Activated B cell treated with CpG ODN at 0.5 μM for 24 hours (primary cell): ENCODE measurements at places on chromosomes 2 and 18. TPM values are rescaled to one million over a fixed set of nuclear protein-coding genes. Genes with fewer than 3 reads are reported as not detected.

DNA sequence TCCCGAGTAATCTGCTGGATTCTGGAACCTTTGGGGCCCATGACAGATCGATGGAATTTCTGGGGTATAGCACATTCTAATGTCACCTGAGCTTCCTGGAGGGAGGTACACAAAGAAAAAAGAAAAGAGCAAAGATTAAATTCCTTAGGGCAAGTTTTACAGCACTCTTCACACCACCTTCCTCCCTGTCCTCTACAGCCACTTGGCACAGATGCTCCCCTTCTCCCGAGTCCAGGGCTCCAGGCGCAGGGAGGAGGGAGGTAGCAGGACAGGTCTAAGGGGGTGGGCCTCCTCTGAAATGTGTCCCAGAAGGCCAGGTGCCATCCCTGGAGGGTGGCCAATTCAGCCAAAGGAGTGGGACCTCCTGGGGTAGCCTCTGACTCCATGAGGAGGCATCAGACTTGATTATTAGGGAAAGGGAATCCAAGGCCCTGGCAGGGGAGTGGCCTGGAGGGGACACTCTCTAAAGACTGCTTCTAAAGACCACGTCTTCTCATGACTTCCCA lies 50.3 kb downstream of the ANO7 start:
- H3K4me1 ChIP-seq = no peaks in the 10 kb centered on the region
- no peak for DNase-seq
- no peak overlapping the region for H3K4me3 ChIP-seq
- H3K27ac ChIP-seq = no peak overlapping the region

- DNase-seq = no peak
- no peaks in the 10 kb centered on the region for H3K27me3 ChIP-seq
- no peaks in the 10 kb centered on the region for H3K36me3 ChIP-seq
These were observed 856.8 kb upstream of the GCFC2 start for GRCh38 chr2:76567478-76567877.

DNA sequence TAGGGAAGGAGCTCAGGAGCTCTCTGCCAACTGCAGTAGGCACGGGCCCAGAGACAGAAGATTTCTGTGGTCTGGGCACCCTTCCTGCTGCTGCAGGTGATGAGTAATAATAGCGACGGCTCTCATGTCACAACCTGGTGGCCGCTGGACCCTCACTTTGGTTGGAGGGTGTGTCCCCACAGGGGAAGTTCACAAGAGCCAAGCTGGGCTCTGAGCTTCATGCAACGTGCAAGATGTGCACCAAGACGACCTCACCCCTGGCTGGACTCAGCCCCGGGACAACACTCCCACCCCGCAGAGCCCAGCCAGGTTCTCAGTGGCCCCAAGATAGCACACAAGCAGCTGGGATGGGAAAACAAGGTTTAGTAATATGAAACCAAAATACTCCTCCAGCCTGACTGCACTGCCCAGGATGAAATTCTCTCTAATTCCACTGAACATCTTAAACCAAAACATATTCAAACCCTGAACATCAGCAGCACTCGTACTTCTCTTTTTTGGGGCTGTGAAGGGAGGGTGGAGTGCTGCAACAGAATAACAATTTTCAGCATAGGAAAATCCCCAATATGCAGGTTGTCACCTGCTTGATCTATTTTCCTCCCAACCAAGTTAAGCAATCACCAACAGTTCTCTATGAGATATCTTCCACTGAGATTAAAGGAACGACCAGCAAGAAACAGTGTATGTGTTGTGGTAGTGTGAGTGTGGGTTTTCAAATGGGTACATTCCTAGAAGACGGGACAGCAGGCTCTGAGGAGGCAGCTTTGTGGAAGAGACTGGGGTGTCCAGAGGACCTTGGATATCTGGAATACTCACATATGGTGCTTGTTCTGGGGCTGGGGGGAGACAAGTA lies 26.5 kb downstream of the BCL2 start:
- peaks cover 49% of the 10 kb centered on the region for H3K36me3 ChIP-seq
- H3K27ac ChIP-seq = no peak overlapping the region
- peaks cover 21% of the 10 kb centered on the region for H3K4me1 ChIP-seq
- no peaks in the 10 kb centered on the region for H3K27me3 ChIP-seq

DNA sequence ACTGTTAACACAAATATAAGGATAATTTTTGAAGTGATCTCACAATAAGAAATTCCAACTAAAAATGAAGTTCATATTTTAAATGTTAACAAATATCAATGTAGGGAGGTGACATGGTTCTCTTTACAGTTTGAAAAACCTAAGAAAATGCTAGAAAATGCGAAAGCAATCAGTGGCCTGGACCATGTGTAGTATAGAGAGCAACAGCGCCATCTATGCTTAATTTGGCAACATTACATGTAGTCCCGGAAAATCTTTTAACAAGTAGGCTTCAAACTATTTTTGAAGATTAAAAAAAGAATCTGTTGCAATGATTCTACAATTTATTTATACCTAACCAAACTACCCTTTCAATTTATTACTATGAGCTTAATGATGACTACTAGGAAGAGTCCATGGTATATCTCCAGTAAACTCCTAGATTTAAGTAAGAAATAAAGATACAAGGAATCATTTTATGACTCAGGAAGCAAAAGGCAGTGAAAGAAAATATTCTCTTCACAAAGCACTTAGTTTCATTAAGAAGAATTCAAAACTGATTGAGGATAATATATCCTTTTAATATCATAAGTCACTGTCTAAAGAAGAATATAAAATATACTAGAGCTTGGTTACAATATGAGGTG lies 33.3 kb downstream of the NDUFA10 start:
- H3K27ac ChIP-seq = no peak overlapping the region
- H3K36me3 ChIP-seq = peaks cover 84% of the 10 kb centered on the region
- no peak for DNase-seq
- H3K4me3 ChIP-seq = no peak overlapping the region

- H3K4me1 ChIP-seq = peaks cover 94% of the 10 kb centered on the region
- H3K36me3 ChIP-seq = no peaks in the 10 kb centered on the region
- H3K27ac ChIP-seq = peak overlapping the region; percentile 92
- no peaks in the 10 kb centered on the region for H3K27me3 ChIP-seq
- H3K4me3 ChIP-seq = peak overlapping the region; percentile 73
- DNase-seq = peak; percentile 48
These were observed 69.9 kb downstream of the ODC1 start for GRCh38 chr2:10378189-10378588.

DNA sequence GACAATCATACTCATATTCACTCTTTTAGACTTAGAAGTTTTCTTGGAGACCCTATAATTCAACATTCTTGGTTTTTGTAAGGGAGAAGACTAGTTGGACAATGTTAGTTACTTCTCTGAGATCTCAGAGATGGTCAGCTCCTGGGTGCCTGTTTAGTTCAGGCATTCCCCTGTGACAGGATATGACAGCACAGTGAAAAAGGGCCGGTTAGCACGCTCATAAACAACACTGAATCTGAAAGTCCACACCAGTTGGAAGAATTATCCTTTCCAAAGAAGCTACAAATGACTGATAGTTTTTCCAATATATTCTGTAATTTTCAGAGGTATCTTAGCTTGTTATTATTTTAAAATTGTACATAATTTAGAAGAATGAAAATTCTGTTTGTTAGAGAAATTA lies 75.7 kb downstream of the ADAM23 start:
- H3K27me3 ChIP-seq = no peaks in the 10 kb centered on the region
- no peak for DNase-seq
- no peaks in the 10 kb centered on the region for H3K36me3 ChIP-seq
- no peak overlapping the region for H3K27ac ChIP-seq
- no peaks in the 10 kb centered on the region for H3K4me1 ChIP-seq

DNA sequence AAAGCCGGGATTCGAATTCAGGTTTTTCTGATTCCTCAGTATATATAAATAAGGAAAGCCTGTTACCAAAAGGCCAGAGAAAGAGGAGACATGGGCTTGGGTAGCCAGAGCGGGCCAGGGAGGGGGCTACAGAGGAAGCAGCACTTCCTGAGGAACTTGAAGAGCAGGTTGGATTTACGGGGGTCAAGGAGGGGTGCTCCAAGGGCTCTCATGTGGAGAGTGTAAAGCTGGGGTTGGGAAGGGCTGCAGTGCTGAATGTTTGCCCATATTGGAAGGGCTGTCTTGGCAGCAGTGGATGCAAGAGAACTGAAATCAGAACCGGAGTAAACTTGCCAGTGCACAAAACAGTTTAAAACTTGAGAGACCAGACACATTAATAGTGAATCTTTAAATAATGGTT lies 511.5 kb downstream of the CNTNAP5 start:
- no peaks in the 10 kb centered on the region for H3K27me3 ChIP-seq
- DNase-seq = no peak
- H3K27ac ChIP-seq = no peak overlapping the region
- H3K4me3 ChIP-seq = no peak overlapping the region

- no peak overlapping the region for H3K27ac ChIP-seq
- no peaks in the 10 kb centered on the region for H3K27me3 ChIP-seq
- H3K4me3 ChIP-seq = no peak overlapping the region
- peaks cover 24% of the 10 kb centered on the region for H3K36me3 ChIP-seq
These were observed 11.5 kb downstream of the DNMT3A start for GRCh38 chr2:25330273-25330672.

- H3K27ac ChIP-seq = no peak overlapping the region
- DNase-seq = no peak
- H3K36me3 ChIP-seq = no peaks in the 10 kb centered on the region
- H3K4me3 ChIP-seq = no peak overlapping the region
- H3K4me1 ChIP-seq = no peaks in the 10 kb centered on the region
These were observed 168.9 kb downstream of the CYRIA start for GRCh38 chr2:16496426-16497388.

DNA sequence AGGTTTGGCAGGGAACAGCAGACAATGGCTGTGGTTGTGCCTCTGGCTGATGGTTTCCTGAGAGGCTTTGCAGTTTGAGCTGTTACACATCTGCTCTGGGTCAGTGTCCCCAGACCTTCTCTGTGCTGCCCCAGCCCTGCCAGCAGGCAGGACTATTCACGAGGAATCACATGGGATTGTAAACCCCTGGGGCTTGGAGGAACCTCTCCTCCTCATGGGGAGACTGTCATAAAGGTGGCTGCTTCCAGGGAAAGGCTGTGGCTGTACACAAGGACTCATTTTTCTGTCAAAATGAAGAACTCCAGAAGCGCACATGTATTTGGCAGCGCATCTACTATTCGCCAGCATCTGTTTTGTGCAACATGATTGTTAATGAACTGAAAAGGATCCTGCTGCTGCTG lies 142.6 kb upstream of the CYP1B1 start:
- no peaks in the 10 kb centered on the region for H3K4me1 ChIP-seq
- H3K36me3 ChIP-seq = no peaks in the 10 kb centered on the region
- DNase-seq = no peak
- no peak overlapping the region for H3K27ac ChIP-seq
- peaks cover 31% of the 10 kb centered on the region for H3K27me3 ChIP-seq

GRCh38 chr2:122186761-122187222 lies 431.3 kb downstream of the TSN start:
- H3K27ac ChIP-seq = no peak overlapping the region
- H3K4me1 ChIP-seq = no peaks in the 10 kb centered on the region
- H3K36me3 ChIP-seq = no peaks in the 10 kb centered on the region
- peaks cover 2% of the 10 kb centered on the region for H3K27me3 ChIP-seq

GRCh38 chr2:35462226-35462998 lies 893.2 kb upstream of the CRIM1 start:
- H3K4me1 ChIP-seq = no peaks in the 10 kb centered on the region
- H3K27ac ChIP-seq = no peak overlapping the region
- no peaks in the 10 kb centered on the region for H3K36me3 ChIP-seq
- no peak for DNase-seq
- H3K4me3 ChIP-seq = no peak overlapping the region
- no peaks in the 10 kb centered on the region for H3K27me3 ChIP-seq

DNA sequence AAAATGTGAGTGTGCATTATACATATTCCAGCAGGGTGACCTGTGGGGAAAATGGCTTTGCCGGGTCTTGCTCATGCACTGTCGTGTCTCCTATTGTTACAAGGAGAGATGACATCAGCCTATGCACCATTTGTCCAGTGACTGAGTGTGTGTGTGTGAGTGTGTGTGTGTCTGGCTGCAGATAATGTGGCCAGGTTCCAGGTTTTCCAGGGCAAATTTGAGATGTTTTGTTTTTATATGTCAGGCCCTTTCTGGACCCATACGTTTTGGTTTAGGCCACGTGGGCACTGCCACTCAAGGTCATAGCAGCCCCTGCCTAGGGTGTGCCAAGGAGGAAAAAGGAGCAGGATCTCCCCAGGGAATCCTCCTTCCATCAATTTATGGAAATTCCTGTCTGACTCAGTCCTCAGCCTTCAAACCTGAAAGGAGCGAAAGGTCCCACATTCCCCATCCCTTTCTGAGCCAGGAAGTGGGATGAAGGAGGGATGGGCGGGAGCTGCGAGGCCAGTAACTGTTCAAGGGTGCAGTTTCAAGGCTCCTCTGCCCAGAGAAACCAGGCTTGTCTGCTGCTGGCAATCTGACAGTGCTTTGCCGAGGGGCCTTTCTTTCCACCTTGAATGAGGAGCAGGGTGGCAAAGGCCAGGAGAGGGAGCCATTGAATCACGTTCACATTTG lies 93.0 kb upstream of the SMAD2 start:
- DNase-seq = no peak
- H3K27ac ChIP-seq = no peak overlapping the region
- no peak overlapping the region for H3K4me3 ChIP-seq
- H3K36me3 ChIP-seq = no peaks in the 10 kb centered on the region
- H3K4me1 ChIP-seq = no peaks in the 10 kb centered on the region

GRCh38 chr2:50273003-50273402 lies 758.9 kb downstream of the NRXN1 start:
- no peak for DNase-seq
- no peaks in the 10 kb centered on the region for H3K36me3 ChIP-seq
- no peak overlapping the region for H3K27ac ChIP-seq
- H3K4me1 ChIP-seq = no peaks in the 10 kb centered on the region
- no peaks in the 10 kb centered on the region for H3K27me3 ChIP-seq

- H3K27ac ChIP-seq = peak overlapping the region; percentile 61
- H3K4me1 ChIP-seq = peaks cover 53% of the 10 kb centered on the region
- peak overlapping the region; percentile 90 for H3K4me3 ChIP-seq
- peaks cover 37% of the 10 kb centered on the region for H3K27me3 ChIP-seq
These were observed 3.2 kb downstream of the NRP2 start for GRCh38 chr2:205685314-205686055.

DNA sequence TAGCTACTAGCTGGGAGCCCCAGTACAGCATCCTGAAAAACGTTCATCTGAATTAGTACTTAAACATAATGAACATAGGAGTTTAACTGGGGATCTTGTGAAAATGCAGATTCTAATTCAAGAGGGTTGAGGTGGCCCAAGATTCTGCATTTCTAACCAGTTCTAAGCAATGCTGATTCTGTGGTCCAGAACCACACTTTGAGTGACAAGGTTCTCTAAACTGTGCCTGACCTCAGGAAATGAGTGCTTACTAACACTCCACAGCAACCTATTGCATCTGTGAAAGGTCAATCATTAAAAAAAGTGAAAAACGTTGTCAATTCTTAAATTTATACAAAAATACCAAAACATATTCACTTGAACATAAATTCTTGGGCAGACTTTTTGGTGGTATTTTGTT lies 157.1 kb upstream of the ZFP36L2 start:
- H3K27me3 ChIP-seq = no peaks in the 10 kb centered on the region
- peaks cover 28% of the 10 kb centered on the region for H3K36me3 ChIP-seq
- H3K4me3 ChIP-seq = no peak overlapping the region
- DNase-seq = no peak
- H3K27ac ChIP-seq = no peak overlapping the region
- H3K4me1 ChIP-seq = peaks cover 19% of the 10 kb centered on the region

- peaks cover 74% of the 10 kb centered on the region for H3K36me3 ChIP-seq
- DNase-seq = no peak
- H3K4me3 ChIP-seq = no peak overlapping the region
- H3K4me1 ChIP-seq = peaks cover 11% of the 10 kb centered on the region
These were observed 8.1 kb downstream of the SUPT7L start for GRCh38 chr2:27655155-27655951.

HOXD9 gene
- total RNA-seq = not detected in 2 replicates

REG3A gene
- total RNA-seq = not detected in 2 replicates

RNF144A gene
- 0.56 and 0.89 TPM in 2 replicates for total RNA-seq

COLEC11 gene
- total RNA-seq = not detected in 2 replicates
